ENCODE measurements at places on chromosomes 16 and 17.

GRCh38 chr16:49859125-49859811 lies 3.4 kb upstream of the ZNF423 start:
- no peak for DNase-seq

DNA sequence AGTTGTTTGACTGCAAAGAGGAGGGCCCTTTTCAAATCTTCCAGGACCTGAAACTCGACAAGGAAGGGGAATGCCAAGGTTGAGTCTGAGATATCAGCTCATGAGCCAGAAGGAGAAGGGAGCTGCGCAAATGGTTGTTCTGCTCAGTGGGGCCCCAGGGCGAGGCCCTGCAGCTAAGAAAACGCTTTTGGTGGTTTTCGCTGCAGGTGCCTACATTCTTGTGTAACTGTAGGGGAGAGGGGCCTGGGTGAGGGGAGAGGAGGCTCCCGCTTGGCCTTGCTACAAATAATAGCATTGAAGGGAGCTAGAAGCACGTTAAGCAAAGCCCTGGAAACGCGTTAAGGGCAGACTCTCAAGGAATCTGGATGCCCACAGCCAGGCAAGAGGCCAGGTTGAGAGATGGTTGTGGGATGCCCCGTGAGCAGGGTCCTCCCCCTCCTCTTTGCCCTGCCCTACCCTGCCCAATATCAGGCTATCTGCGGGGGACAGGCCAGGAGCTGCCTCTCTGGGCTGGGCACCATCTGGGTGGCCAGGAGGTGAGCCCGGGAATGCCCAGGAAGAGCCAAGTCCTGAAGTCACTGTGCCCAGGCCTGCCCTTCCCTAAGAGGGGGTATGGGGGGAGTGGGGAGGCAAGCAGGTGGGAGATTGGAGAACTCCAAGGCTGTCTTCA lies 21.9 kb downstream of the GPR142 start:
- DNase-seq = no peak

- DNase-seq = no peak
Observed at GRCh38 chr17:63370696-63371095, 75.4 kb downstream of the CYB561 start.

GRCh38 chr16:10123141-10123540 lies 59.1 kb downstream of the GRIN2A start:
- no peak for DNase-seq

DNA sequence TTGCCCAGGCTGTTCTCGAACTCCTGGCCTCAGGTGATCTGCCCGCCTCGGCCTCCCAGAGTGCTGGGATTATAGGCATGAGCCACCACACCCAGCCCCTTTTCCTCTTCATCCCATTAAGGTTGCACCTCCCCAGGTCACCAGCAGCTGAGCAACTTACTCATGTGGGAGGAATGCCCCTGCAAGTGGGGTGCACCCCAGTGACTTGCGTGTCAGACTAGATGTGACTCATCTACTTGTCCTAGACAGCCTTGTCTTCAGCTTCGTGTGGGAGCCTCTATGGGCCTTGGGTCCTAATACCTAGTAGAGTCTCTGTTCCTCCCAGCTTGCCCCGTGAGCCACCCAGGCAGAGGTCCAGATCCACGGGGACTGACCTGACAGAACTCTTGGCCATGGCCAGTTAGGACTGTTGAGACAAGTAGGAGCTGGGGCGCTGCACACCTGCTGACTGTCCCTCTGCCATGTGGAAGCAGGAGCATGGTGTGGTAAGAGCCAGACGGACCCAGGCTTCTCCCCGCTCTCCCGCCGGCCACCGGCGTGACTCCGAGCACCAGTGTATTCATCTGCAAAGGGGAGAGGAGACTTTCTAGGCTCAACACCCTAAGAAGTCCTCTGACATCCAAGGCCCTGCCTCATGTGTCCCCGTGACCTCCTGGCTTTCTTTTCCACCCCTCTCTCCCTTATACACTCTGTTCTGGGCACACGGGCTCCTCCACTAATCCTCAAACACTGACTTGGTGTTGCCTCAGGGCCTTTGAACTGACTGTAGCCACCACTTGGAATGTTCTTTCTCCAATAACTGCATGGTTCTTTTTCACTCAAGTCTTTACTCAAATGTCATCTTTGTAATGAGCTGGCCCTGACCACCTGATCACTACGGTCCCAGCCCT lies 11.6 kb upstream of the CBX4 start:
- DNase-seq = no peak

DNA sequence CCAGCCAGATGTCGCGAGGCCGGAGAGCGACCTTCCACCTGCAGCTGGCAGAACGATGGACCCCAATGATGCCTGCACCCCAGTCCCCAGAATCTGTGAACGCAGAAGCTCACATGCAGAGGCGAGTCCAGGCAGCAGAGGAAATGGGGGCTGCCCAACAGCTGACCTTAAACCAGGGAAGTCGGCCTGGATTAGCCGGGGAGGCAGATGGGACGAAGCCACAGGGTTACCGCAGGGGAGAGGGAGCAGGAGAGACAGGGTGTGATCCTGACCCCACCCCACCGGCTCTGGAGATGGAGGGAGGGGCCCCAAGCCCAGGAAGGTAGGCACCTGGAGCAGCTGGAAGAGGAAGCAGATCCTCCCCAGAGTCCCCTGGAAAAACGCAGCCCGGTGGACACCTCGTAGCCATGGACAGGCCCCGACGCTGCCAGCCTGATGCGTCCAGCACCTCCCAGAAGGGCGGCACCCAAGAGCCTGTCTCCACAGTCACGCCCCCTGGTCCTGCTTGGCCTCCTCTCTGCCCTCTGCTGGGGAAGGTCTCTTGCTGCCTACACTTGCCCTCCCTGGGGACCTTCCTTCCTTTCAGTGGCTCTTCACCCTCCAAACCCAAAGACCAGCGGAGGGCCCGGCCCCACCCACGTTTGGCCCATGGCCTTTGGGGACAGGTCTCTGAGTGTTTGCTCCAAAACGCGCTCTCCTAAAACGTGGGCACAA lies 37.3 kb downstream of the PIEZO1 start:
- no peak for DNase-seq

GRCh38 chr17:10589553-10590145 lies 40.2 kb upstream of the MYH2 start:
- no peak for DNase-seq

- DNase-seq = no peak
Observed at GRCh38 chr17:8781776-8782175, 17.4 kb downstream of the MFSD6L start.

DNA sequence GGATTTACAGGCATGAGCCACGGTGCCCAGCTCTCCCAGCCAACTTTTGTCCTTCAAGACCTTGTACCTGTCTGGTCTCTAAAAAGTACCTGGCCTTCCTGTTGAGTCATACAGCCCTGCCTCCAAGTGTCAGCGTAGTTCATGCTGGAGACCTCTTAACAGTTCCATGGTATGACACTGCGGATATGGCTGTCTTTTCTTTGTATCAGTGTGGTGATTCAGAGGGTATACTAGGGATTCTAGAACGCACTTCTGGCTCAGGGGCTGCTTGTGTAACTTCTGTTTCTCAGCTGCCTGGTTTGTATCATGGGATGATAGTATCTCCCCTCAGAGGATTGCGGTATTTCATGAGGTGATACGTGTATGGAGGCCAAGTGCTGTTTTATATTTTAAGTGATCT lies 2.0 kb upstream of the TMEM11 start:
- DNase-seq = no peak

DNA sequence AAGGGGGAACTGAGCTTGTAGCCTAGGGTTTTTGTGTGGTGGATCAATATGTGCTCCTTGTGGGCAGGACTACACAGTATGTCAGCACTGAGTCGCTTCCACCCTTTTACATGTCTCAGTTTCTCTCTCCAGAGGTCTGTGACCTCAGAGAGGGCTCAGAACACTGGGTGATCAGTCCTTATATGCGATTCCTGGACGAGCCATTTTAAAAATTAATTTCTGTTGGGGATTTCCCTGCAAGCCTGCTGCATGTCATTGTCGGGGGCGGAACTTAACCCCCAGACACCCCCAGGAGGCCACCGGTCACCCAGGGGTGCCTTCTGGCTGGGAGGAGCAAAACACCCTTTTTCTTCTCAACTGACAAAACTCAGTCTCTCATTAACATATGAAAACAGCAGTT lies 14.1 kb downstream of the DHRS7B start:
- no peak for DNase-seq
